NCI-H1436 (cell line): ENCODE measurements at places on chromosomes 1 and 21.

GRCh38 chr1:210235363-210236053 is 2.9 kb downstream of the SERTAD4 start:
- DNase-seq: no peak

- DNase-seq: no peak
These were observed 36.1 kb downstream of the ACTA1 start for GRCh38 chr1:229397762-229398161.

DNA sequence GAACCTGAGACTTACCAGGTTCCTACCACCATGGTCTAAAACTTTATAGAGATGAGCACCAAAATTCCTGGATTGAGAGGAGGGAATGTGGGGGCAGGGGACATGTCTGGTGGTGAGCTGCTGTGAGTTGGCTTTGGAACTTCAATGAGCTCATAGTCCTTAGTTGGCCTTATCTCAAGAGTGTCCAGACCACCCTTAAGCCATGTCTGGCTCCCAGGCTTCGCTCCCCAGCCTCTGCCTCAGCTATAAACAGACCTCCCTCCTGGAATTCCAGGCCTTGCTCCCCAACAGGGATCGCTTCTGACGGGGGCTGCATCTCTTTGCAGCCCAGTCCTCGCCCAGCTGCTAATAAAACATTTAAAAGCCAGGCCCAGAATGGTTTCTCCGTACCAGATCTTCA is 19.5 kb downstream of the ATF3 start:
- DNase-seq: no peak

GRCh38 chr1:198837278-198838021 is 198.6 kb downstream of the PTPRC start:
- no peak for DNase-seq

DNA sequence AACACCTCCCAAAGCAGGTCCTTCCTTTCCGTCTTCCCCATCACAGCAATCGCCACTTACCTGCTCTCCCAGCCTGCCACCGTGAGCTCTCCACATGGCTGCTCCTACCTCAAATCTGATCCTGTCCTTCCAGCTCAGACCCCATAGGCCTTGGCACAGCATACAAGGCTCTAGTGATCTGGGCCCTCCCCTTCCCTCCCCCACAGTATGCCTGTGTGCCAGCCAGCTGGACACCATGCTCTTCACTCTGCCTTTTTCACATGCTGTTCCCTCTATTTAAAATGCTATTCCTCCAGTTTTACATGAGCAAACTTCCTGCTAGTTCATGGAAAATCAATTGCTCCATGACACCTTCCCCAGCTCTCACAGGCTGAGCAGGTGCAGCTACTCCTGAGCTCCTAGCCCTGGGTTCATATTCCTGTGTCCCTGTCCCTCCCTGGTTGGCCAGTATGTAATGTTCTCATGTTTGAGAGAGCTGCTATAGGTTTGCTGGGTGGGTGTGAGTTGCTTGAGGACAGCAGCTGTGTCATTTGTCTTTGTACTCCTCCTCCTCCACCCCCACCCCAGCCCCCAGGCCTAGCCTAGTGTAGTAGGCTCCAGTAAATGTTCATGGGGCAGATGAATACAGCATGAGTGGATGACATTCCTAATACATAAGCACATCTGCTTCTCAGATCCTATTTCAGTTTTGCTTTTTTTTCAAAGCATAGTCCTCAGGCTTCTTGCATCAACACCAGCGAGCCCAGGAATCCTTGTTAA is 6.3 kb upstream of the TNNT2 start:
- DNase-seq: peak; percentile 26

- no peak for DNase-seq
These were observed 228.5 kb downstream of the CACNA1E start for GRCh38 chr1:181711820-181712219.

DNA sequence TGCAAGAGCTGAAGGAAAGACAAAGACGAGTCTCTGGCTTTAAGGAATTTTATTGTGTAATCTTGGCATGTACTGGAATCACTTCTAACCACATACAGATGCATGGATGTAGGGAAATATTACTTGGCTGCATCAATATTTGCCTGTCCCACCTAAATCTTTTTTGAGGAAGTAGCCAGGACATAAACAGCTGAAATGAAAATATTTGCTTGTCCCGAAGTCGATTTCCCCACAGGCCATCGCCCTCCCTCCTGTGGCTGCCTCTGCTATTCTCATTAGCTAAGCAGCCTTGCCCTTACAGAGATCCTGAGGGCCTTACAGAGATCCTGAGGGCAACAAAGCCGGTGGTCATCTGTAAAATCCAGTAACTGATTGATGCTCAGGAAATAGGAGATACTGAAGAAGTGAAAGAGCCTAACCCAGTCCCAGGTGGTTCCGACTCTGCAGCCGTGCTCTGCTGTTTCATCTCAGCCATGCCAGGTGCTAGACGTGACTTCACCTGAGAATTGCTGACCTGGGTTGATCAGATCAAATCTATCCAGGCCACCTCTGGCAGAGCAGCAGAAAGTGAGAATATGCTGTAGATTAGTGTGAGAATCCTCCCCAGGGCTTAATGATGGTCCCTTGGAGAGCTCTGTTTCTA is 25.5 kb downstream of the MAN1C1 start:
- DNase-seq: no peak

- DNase-seq: no peak
These were observed 162.7 kb downstream of the ST6GALNAC3 start for GRCh38 chr1:76237211-76237610.

- no peak for DNase-seq
These were observed 2.8 kb upstream of the INPP5B start for GRCh38 chr1:37949524-37950152.

DNA sequence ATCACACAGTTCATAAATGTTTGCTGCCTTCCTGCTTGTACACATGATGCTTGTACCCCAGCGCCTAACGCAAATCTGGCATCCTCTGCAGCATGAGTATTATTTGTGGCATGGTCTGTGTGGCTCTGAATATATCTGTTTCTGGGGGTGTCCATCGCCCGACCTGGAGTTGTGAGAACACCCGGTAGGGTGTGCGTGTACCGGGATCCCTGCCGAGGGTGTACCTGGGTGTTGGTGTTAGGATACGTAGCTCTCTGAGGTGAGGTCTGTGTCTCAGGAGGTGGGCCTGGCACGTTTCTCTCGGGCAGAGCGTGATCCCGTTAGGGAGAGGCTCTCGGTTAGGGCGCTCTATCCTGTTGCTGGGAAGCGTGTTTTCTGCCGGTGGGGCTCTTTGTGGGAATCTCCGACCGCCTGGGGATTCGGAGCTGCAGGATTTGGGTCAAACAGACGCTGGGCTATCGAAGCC is 10.4 kb upstream of the CDC20 start:
- DNase-seq: peak; percentile 50

DNA sequence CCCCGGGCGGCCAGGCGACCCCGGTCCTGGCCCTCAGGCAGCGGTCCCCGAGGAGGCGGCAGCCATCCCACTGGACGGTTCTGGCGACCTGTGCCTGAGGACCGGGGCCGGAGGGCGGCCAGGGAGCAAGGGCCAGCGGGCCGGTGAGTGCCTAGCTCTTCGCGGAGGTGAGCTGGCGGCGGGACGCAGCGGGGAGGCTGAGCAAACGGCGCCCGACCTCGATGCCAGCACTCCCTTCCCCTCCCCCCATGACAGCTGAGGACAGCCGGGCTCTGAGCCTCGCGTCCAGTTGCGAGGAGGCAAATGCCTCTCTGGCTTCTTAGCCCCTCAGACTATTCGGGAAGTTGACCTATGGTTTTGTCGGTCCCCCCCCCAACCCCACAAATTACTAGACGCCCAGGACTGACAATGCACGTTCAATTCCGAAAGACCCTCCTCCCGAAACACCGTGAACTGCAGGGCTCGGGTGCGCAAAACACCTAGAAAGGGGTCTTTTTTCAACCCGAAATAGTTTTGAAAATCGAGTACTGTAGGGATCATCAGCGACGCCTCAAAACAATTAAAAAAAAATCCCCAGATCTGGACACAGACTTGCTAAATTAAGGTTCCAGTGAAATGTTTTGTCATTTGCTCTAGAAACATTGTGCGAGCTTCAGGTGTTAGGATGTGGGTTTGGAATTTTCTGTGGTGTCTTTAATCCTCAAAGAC is 8.3 kb downstream of the CDKN2C start:
- DNase-seq: peak; percentile 54

DNA sequence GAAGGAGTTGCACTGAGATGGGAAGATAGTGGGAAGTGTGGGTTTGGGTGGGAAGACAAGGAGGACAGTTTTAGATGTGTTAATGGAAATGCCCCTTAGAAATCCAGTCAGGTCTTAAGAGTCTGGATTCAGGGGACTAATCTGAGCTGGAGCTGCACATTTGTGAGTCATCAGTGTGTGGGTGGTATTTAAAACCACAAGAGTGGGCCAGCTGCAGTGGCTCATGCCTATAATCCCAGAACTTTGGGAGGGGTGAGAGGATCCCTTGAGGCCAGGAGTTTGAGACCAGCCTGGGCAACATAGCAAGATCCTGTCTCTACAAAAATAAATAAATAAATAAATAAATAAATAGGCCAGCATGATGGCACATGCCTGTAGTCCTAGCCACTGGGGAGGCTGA is 40.9 kb upstream of the SLC6A9 start:
- DNase-seq: no peak

- DNase-seq: no peak
These were observed 1300.0 kb downstream of the PLA2G4A start for GRCh38 chr1:188128761-188129160.

DNA sequence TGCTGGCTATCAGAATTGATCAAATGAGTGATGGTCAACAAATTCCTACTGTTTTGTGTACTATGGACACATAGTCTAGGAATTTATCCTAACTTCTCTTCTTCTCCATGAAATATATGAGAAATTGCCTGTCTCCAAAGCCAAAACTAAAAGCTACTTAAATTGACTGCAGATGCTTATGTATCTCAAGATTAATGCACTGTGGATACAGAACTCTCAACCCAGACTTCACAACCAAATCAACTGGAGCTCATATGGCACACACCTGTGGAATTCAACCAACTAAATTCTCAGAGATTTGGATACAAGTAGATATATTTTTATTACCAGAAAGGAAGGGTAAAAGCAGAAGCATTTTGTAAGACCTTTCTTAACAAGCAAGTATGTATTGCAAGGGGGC is 566.1 kb downstream of the LTN1 start:
- no peak for DNase-seq

DNA sequence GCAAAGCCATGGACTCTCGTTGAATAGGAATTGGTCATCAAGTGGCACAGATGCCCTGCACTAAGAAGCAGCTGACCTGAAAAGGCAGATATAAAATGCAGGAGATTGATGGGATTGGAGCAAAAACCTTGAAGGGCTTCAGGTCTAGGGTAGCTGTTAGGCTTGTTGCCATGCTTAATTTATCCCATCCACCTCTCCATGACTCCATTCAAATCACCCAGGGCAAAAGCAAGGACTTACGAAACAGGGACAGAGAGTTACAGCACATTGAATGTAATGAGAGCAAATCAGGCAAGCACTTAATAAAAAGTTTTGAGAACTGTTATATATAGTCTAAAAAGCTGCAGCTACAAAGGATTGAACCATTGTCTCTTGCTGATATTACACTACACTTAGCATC is 298.2 kb upstream of the ESRRG start:
- no peak for DNase-seq

- DNase-seq: no peak
These were observed 31.7 kb downstream of the ECE1 start for GRCh38 chr1:21258331-21259134.

DNA sequence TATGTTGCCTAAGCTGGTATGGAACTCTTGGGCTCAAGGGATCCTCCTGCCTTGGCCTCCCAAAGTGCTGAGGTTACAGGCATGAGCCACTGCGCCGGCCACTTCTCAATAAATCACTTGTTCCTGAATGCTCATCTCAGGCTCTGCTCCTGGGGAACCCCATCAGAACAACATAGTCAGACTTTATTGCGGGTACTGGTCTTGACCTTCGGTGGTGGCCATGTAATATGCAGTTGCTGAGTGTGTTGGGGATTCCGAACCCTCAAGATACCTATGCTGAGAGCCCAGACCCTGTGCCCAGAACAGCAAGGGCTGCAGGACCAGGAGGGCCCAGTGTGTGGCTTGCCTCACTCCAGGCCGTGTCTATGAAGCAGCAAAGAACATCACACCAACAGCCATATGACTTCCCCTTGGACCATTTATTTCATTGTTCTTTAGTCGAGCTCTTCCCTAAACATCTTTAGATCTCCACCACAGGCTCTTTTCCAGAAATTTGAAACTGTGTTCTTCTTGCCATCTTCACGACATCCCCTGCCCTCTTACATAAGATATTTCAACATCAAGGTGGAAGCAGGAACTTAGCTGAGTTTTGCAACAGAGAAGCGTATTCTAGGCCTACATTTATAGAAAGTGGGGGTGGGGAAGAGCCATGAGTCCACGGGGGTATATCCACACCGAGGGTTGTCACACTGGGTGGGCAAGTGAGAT is 12.7 kb upstream of the SDHB start:
- no peak for DNase-seq

GRCh38 chr1:33363470-33363861 is 42.6 kb upstream of the A3GALT2 start:
- no peak for DNase-seq
